Hematopoietic multipotent progenitor cell treated with erythropoietin and hydrocortisone succinate and interleukin-3 and kit ligand, for 4 days (in vitro differentiated cells): ENCODE measurements at places on chromosomes 7 and 10.
A peak's percentile ranks its signal among the peaks of the same experiment; 100 is the strongest.

DNA sequence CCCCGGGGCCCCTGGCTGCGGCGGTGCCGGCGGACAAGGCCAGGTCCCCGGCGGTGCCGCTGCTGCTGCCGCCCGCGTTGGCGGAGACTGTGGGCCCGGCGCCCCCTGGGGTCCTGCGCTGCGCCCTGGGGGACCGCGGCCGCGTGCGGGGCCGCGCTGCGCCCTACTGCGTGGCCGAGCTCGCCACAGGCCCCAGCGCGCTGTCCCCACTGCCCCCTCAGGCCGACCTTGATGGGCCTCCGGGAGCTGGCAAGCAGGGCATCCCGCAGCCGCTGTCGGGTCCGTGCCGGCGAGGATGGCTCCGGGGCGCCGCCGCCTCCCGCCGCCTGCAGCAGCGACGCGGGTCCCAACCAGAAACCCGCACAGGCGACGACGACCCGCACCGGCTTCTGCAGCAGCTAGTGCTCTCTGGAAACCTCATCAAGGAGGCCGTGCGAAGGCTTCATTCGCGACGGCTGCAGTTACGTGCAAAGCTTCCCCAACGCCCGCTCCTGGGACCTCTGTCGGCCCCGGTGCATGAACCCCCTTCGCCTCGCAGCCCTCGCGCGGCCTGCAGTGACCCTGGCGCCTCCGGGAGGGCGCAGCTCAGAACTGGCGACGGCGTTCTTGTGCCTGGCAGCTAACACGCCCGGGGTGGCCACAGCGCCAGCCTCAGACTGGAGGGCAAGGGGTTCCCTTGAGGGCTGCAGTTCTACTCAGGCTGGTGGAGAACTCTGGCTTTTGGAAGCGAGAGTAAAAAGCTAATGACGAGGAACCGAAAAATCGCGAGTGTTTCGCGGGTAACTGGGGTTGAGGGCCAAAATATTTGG, 804 bp downstream of the FRAT1 start:
- DNase-seq, result peak; percentile 91

- DNase-seq, result no peak
Observed at GRCh38 chr10:32049113-32049512, 7.1 kb downstream of the KIF5B start.

DNA sequence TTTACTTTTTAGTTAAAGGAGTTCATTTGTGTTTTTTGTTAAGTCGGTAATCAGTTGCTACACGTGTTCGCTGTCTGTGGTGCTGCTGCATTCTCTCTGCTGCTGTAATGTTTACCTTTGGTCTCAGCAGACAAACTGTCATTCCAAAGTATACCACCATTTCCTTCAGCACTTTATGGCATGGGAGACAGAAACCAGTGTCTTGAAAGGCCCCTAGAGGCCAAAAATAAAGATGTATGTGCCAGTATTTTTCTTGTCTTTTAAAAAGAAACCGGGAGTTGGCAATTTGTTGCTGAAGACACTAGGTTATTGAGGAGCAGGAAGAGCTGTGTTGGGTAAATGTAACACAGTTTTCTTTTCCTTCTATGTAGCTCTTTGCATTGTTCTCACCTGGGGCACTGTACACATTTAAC, 24.1 kb downstream of the ZNF92 start:
- no peak for DNase-seq

GRCh38 chr10:14487488-14487883, 156.8 kb upstream of the FRMD4A start:
- DNase-seq, result no peak

DNA sequence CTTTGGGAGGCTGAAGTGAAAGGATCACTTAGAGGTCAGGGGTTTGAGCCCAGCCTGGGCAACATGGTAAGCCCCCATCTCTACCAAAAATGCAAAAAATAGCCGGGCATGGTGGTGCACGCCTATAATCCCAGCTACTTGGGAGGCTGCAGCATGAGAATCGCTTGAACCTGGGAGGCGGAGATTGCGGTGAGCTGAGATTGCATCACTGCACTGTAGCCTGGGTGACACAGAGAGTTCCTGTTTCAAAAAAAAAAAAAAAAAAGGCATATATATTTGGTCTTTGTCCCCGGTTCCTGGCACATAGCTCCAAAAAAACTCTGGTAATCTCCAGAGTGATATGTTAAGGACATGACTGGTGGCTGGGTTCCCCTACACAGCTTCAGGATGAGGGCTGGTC, 147.3 kb downstream of the SEC23IP start:
- no peak for DNase-seq

- no peak for DNase-seq
Observed at GRCh38 chr7:17062151-17063044, 180.6 kb upstream of the AGR3 start.

DNA sequence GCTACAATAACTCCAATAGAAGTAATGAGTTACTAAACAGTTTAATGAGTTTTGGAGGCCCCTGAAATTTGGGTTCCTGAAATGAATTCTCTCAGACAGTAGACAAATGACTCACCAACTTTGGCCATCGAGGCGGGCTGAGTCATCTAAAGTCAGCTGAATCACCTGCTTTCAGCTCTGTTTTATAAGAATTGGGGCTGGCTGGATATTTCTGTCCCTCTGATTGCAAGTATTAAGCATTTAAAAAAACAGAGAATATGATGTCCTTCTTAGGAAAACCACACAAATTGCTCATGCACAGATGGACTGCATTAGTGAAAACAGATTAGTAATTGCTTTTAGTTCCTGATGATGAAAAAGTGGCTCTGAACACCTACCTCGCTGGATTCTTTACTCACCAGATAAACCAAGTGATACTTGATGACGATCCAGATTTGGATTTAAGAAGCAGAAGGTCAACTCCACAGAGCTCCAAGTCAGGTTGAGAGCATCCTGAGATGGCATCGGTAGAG, 59.1 kb downstream of the ZNF365 start:
- peak; percentile 20 for DNase-seq

DNA sequence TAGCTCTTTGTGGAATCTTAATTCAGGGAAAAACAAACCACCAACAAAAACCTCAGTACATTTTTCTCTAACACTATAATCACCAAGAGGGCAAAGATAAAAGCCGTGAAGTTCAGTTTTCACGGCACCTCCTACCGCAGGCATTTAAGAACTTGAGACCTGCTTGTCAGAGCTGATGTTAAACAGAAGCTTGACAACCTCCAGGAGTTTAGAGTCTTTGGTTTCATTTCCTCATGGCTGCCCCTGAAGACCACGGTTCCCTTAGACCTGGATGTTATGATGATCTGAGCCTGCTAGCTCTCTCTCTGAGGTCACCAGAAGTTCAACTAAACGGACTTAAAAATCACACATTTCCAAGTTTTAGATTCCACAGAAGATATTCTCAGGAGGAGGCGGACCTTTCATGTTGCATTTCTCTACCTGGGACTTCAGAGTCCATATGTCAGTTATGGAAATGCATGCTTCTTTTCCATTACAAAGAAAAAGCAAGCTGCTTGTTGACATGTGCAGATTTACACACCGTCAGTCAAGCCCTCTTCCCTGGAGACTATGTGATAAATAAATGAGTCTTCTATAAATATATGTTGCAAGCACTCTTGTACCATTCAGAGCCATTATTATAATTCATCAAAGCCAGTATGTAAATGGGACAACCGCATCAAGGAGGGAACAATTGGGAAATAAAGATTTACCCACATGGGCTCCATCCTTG, 258.0 kb downstream of the GFRA1 start:
- no peak for DNase-seq

- DNase-seq, result no peak
Observed at GRCh38 chr7:131385039-131385605, 57.4 kb downstream of the MKLN1 start.

DNA sequence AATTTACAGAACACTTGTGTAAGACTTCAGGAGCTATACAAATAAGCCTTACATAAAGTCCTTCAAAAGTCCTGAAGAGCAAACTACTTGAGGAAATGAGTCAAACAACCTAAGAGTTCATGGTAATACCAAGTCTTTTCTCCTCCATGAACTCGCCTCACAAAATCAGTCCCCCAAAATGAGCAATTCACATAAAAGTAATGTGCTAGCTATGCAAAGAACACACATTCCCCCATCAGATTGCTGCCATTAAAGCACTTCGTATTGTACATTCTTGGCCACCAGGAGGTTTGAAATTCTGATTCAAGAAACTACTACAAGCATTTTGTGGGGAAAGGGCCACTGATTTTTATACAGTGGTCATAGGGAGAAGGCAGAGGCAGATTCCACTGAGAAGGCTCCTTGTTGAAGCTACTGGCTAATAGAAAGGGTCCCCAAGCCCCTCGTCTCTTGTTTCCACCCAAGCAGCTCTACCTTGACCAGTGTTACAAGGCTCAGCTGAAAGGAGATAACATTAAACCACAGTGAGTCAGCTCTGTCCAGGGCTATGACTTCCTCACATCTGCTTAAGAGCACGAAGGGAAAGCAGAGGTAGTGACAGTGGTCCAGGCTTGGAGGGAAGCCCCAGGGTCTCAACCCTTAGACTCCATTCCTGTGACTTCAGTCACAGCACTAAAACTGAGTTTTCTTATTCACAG, 115.2 kb upstream of the CDK1 start:
- DNase-seq, result peak; percentile 75

GRCh38 chr7:29325476-29325875, 130.9 kb downstream of the CHN2 start:
- no peak for DNase-seq

DNA sequence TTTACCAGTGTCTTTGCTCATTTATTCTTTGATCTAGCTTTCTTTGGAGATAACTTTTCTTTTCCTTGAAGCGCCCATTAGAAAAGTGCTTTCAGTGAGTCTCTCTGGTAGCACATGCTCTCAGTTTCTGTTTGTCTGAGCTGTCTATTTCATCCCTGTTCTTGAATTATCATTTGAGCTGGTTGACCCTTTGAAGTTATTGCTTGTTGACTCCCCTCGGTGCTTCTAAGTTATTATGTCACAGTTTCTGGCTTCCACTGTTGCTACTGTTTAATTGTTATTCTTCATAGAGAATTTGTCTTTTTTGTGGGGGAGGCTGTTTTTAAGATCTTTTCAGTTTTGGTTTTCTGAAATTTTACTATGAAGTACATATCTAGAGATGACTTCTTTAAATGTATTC, 11.4 kb upstream of the PRF1 start:
- no peak for DNase-seq

GRCh38 chr7:46169384-46169755, 248.3 kb upstream of the IGFBP3 start:
- DNase-seq, result no peak

- DNase-seq, result no peak
Observed at GRCh38 chr10:35912615-35913569, 270.8 kb upstream of the FZD8 start.

DNA sequence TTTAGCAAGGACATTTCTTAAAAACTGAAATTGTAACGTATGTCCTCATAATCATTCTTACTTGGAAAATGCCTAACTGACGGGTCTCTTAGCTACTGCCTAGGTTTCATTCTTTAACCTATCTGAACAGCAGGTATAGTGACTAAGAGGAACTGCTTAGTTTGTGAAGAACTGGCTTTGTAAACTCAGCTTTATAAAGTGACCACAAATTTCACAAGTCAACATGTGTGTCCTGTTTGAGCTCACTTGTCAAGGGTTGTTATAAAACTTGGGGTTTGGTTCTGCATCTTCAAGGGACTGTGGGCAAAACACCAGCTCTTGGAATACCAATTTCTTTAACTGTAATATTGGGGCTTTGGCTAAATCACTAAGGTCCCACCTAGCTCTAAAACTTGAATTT, 32.2 kb downstream of the MRPS33 start:
- peak; percentile 83 for DNase-seq

- no peak for DNase-seq
Observed at GRCh38 chr10:110073896-110074295, 66.1 kb downstream of the ADD3 start.

- no peak for DNase-seq
Observed at GRCh38 chr7:89661876-89662275, 492.4 kb upstream of the STEAP1 start.

- no peak for DNase-seq
Observed at GRCh38 chr7:35546691-35547429, 148.1 kb downstream of the HERPUD2 start.

- no peak for DNase-seq
Observed at GRCh38 chr7:98994046-98994944, 116.0 kb downstream of the TRRAP start.

DNA sequence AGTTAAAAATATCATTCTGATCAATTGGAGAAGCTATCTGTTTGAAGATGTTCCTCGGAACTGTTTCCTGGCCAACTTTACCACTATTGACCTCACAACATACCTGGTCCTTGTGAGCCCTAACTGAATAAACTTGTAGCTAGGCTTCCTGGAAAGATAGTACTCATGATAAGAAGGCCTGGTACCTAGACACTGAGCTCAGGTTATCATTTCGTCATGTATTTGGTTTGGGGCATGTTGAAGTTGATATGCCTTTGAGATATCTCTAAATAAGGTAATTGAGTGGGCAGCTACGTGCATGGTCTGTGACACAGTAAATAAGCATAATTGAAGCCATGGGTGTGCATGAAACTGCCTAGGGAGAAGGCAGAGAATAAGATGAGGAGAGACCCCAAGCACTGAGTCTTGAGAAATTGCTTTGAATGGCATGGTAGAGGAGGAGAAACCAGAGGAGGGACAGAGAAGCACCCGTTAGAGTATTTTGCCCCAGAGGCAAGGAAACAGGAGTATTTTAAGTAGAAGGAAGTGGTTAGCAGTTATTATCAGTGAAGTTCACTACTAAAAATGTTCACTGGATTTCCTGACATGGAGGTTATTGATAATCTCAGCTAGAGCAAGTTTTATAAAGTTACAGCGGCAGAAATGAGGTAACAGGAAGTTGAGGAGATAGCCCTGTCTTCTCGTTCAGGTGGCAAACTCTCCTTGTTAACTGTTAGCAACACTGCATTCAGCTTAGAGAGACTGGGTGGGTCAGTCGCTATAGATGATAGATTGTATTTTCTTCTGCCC, 55.6 kb downstream of the CC2D2B start:
- peak; percentile 77 for DNase-seq

GRCh38 chr10:51699145-51699474, 285 bp downstream of the CSTF2T start:
- no peak for DNase-seq

- DNase-seq, result peak; percentile 7
Observed at GRCh38 chr7:23377134-23377533, 78.0 kb downstream of the MALSU1 start.

- DNase-seq, result no peak
Observed at GRCh38 chr10:69973678-69974077, 79.0 kb upstream of the MACROH2A2 start.
